ENCODE measurements at places on chromosomes 12 and 14.

DNA sequence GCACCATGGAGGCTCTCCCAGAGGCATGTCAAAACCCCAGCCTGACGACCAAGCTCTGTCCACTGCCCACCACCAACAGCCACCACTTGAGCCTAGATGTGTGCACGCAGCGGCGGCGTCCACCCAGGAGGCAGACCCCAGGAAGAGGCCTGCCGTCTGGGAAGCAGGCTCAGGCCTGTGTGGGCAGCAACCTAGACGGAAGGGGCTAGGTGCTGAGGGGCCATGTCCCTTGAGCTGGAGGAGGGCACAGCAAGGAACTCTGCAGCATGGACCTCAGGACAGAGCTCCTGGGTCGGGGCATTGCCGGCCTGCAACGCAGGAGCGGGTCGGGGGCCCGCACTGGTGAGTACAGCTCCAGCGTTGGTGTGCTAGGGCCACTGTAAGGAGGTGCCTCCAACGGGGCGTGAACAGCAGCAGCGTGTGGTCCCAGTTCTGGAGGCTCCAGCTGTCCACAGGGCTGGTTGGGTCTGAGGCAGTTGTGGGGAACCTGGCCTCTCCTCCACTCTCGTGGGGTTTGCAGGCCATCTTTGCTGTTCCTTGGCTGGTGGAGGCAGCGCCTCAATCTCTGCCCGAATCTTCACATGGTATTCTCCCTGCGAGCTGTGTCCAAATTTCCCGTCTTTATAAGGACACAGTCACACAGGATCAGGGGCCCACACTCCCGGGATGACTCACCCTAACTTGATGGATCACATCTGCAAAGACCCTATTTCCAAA is 20.5 kb downstream of the ZBTB42 start:
- no peak for DNase-seq

DNA sequence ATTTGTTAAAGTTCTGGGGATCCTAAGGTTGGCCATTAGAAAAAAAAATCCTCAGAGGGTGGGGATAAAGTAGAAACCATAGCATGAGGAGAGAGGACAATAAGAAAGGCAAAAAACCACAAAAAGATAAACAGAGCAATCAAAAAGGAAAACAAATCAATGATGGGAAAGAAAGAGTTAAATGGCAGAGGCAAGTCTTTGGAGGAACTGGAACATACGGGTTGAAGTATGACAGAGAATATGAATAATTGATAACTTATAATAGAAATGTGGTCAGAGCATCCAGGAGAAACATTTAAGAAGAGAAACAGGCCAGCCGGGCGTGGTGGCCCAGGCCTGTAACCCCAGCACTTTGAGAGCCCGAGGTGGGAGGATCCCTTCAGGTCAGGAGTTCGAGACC is 17.8 kb upstream of the SALL2 start:
- DNase-seq = no peak

GRCh38 chr12:90028635-90029051 is 320.0 kb upstream of the ATP2B1 start:
- no peak for DNase-seq

DNA sequence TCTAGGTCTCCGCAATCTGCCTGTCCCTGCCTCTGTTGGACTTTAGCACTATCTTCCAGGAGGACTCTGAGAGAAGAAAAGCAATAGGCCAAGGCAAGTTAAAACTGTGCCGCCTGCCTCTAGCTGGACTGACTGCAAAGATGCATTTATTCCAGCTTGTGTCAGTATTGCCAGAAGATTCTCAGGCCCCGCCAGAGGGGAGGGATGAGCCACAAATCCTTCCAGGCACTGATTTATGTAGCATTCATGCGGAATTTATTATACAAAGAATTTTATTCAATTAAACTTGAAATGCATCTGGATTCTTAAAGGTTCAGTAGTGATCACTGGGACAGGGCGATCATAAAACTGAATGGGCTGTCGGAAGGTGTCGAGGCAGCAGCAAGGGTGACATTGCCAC is 19.8 kb downstream of the MMAB start:
- DNase-seq = no peak

GRCh38 chr14:76186308-76187027 is 34.7 kb downstream of the GPATCH2L start:
- DNase-seq = no peak

GRCh38 chr12:19138551-19138950 is 9.0 kb downstream of the PLEKHA5 start:
- no peak for DNase-seq

GRCh38 chr14:62658631-62659030 is 386.6 kb downstream of the KCNH5 start:
- no peak for DNase-seq

DNA sequence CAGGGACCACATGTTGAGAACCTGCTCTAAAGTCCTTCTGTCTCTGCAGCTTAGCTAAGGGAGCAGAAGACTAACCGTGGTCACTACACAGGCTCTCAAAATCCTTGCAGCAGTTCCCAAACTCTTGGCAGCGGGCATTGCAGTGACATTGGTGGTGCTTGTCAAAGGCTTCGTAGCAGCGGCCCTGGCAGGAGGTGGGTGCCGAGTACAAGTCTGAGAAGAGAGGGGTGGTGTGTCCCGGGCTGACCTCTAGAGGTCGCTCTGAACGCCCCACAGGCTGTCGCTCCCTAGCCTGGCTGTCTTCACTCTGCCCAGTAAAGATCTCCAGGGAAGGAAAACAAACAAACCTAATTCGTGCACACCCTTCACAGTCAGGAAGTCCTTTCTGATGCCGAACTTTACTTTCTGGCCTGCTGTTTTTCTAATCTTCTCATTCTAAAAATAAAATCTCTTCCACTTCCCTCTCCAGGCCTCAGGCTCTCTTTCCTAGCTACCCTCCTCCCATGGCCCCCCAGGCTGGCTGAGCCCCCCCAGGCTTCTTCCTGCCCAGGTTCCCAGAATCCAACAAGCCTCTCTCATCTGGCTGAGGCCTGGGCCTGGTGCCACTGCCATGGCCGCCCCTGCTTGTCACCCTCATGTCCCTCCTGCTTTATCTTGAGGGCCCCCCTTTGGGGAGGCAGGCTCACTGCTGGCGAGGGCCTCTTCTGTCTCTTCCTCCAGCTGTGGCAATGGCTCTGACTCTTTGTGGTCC is 7.7 kb downstream of the ENDOU start:
- peak; percentile 53 for DNase-seq

GRCh38 chr12:121568971-121569751 is 11.7 kb downstream of the KDM2B start:
- no peak for DNase-seq

DNA sequence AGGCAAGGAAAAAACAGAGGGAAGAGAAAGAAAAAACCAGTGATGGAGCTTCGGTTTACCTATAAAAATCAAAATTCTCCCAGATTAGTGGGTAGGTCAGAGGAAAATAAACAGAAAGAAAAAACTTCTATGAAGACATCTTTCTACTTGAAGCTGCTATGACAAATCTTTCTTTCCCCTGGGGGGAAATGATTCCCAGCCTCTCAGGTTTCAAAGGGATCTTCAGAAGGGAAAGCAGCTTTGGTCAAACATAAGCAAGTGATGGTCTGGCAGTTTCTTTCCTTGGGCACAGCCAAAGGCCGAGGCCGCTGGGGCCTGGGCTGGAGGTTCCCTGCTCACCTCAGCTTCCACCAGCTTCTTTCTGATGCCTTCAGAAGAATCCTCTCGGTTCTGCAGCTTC is 104.5 kb downstream of the PRKAB1 start:
- DNase-seq = no peak

DNA sequence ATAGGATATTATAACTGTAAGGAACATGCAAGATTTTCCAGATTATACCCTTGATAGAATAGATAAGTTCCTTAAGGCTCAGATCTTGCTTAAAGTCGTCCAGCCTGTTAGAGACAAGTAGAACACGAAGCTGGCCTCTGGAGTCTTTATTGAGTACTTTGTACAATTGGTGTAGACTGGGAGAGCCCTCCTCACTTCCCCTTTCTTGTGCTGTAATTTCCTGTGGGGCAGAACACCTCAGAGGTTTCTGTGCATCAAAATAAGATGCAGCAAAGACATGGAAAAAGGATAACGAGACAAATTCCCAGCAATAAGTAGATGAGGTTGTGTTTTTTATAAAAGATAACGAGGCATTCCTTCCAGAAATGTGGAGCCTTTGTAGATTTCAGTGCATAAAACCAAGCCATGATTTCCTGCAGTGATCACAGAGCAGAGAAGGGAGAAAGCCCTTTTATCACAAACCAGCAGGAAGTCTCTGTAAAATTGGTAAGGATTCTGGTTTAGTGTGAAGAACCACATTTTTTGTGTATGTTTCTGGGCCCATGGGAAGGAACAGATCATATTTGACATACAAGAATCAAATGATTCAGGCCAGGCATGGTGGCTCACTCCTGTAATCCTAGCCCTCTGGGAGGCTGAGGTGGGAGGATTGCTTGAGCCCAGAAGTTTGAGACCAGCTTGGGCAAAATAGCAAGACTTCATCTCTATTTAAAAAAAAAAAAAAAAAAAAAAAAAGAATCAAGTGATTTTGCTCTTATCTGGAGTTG is 18.0 kb downstream of the GPRC5A start:
- DNase-seq = no peak

DNA sequence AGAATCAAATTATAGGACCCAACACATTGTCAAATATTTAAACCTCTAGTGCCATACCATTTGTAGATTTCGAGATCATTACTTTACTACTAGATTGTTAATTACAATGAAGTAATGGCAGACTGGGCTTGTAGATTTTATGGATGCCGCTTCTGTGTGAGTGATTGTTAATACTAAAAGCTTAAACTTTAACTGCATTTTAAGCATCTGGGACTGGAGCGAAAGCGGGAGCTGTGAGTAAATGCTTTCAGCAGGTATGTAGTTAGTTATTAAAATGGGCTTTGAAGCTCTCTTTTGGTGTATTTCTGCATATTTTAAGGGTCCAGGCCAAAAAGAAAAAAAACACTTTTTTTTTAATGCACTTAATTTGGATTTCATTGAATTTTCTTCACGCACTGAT is 519.3 kb downstream of the MED13L start:
- DNase-seq = no peak

GRCh38 chr12:107243341-107243740 is 150.0 kb upstream of the CRY1 start:
- DNase-seq = peak; percentile 1

- no peak for DNase-seq
Measured at GRCh38 chr14:77144412-77145115, 3.0 kb upstream of the ZDHHC22 start.

GRCh38 chr12:57874166-57875108 is 27.9 kb upstream of the CTDSP2 start:
- DNase-seq = no peak

- no peak for DNase-seq
Measured at GRCh38 chr12:12206776-12207388, 60.0 kb downstream of the LRP6 start.

DNA sequence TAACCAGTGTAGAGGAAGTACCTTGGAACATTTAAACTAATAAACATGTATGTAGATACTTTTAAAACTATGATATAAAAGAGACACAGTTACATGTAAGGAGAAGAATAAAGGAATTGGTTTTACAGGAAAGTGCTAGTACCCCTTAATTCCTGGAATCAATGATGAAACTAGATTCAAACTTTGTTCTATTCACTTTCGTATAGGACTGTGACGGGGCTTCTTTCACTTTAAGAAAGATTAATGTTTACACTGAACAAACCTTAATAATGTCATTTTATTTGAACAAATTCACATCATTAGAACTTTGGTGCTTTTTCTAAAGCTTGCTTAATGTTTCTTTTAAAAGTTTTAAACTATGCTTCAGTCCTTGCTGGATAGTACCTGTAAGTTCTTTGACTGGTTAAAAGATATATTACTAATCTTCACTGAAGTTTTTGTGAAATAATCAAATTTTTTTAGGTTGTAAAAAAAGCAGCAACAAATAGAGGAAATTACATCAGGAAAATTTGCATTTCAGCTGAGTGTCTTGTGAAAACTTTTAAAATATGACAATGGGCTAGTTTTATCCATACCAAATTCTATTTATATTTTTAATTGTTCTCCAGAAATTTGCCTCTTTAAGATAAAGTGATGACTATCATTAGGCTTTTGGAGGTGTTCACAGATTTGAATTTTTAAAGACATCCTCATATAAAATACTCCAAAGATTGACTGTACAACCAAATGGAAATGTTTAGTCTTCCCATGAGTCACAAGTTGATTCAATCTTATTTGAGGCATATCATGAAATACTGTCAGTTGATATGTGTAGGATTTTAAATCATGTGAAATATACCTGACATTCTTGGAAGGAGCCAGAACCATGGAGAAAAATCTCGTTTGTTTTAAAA is 36.2 kb downstream of the PAPOLA start:
- no peak for DNase-seq

DNA sequence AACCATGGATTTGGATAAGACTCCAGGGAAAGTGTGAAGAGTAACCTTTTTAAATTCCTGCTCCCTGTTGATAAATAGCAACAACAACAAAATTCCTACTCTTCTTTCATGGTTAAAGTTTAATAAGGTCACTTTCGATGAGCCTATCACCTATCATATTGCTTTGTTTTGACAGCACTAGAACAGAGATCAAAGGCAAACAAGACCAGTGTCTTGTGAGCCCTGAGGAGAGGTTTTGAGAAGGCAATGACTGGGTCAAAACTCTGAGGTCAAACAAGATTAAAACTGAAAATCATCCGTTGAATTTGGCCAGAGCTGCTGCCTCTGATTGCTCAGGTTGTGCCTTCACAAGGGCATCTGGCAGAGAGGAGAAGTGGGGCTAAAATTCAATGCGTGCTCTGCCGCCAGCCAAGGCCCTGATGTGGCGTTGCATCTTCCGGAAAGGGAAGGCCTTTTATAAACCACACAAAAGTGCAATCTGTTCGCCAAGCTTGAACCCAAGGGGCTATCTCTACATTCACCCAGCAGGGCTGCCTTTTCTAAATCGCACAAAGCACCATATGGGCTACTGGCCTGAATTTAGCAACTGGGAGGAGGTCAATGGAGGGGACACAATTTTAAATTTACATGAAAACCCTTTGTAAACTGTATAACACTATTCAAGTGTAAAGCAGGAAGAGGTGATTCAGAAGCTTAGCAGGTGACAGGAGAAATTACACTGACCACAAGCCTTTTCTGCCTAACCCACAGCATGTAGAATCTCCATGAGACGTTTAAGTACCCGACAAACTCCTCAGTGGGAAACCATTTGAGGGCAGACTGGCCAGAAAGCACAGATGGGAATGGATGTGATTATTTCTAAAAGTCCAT is 140.8 kb downstream of the DAD1 start:
- DNase-seq = no peak

- peak; percentile 77 for DNase-seq
Measured at GRCh38 chr12:112409064-112409905, at the start of gene RPL6. RPL6 (minus strand) TSS chr12:112409605; CDS start chr12:112408656, 949 bp downstream.

- DNase-seq = no peak
Measured at GRCh38 chr12:116958402-116959197, 47.9 kb downstream of the FBXW8 start.
